ENCODE measurements at places on chromosomes 13 and 19.

- DNase-seq, result no peak
Measured at GRCh38 chr19:6099033-6099432, 11.3 kb downstream of the RFX2 start.

DNA sequence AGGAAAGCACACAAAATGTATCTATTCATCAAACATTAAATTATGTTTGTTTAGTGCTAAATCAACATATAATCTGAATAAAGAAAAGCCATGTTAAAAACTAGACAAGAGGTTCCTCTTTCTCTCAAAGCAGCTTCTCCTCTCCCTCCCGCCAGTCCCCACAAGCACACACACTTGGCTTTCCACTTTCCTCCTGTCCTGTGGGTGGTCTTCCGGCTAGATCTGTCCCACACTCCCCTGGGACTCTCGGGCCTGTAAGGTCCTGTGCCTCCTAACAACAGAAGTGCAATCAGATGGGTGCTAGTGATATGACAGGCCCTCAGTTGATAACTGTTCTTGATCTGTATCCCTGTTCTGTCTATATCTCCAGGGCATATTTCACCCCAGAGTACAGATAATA is 45.6 kb upstream of the RAP2A start:
- no peak for DNase-seq

DNA sequence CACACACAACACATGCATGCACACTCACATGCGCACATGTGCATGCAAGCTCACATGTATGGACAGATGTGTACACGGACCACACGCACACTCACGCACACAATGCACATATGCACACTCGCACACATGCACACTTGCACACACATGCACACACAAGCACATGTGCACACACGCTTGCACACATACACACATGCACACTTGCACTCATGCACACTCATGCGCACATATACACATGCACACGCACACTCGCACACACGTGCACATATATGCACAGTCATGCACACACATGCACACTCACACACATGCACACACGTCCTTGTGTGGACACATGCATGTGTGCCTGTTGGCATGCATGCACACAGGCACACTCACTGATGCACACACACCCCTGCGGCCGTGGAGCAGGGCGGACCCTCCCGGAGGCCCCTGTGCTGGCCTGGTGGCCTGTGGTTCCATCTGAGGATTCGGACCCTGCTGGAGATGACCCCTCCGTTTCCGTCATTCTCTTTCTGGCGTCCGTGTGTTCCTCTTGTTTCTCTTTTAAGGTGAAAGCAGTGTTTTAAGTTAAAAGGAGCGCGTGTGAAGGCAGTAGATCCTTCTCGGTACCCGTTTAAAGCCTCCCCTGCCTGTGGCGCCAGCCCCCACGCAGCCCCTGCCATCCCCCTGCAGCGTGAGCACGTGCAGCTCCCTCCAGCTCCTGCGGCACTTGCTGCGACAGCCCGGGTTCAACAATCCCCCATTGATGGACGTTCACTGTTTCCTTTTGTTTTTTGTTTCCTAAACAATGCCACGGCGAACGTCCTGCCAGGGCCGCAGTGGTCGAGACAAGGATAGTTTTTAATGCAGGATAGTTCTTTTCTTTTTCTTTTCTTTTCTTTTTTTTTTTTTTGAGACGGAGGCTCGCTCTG is 5.6 kb downstream of the NDUFS7 start:
- DNase-seq, result no peak

DNA sequence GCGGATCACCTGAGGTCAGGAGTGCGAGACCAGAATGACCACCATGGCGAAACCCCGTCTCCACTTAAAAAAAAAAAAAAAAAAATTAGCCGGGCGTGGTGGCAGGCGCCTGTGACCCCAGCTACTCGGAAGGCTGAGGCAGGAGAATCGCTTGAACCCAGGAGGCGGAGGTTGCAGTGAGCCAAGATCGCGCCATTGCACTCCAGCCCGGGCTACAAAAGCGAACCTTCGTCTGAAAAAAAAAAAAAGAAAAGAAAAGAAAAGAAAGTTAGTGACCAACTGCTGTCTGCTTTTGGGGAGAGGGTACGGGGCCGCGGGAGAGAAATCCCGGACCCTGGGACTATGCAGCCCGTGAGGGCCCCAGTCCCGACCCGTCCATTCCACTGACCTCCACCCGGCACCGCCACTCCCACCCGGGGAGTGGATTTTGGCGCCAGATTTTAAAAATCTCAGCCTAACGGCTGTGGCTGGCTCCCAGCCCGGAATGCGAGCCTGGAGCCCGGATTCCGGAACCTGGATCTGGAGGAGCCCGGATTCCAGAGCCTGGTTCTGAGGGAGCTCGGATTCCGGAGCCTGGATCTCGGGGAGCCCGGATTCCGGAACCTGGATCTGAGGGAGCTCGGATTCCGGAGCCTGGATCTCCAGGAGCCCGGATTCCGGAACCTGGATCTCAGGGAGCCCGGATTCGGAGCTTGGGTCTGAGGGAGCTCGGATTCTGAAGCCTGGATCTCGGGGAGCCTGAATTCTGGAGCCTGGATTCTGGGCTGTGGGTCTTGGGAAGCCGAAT is 6.1 kb upstream of the LMNB2 start:
- no peak for DNase-seq

DNA sequence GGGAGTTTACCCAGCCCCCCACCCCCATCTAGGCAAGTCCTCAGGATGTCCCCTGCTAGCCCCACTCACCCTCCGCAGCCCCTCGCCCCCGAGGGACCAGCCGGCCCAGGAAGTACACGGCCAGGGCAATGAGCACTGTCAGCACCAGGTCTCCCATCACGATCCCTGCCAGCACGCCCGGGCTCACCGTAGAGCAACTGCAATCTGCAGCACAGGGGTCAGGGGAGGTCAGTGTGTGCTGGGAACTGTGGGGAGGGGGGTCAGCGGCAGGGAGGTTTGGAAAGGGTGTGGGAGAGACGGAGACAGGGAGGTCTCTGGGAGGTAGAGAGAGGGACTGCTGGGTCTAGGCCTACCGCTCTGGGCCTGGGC is 734 bp downstream of the TYROBP start:
- no peak for DNase-seq

- peak; percentile 75 for DNase-seq
Measured at GRCh38 chr13:24264976-24265375, 44.4 kb upstream of the C1QTNF9 start.

- no peak for DNase-seq
Measured at GRCh38 chr19:18008814-18009213, 844 bp downstream of the ARRDC2 start.

DNA sequence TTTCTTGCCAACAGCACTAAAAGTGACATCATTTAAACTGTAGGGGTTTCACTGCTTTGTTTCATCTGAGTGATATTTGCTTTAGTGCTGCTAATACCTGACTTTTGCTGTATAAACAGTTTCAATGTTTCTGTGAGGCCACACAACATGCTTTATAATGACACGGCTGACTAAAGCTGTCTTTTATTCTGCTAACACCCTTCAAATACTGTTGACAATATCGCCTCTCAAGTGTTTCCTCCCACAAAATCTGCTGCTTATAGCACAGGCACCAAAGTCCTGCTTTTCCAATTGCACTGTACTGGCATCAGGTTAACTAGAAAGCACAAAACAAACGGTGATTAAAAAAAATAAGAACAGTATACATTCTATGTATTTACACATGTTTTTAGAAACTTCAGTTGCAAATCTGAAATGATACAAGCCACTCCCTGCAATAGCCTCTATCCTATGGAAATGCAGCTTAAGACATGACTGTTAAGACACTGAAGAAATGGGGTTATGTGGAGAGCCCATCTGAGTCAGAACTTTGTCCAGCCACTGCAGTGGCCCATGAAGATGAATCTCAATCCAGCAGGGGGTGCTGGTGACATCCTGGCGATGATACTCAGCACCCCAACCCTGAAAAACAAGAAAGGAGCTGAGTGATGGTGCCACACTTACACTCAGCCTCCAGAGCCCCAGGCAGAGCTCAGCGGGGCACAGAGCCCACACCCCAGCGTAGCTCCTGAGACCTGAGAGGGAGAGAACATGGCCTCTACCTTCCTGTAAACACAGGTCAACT is 29.4 kb downstream of the RFXAP start:
- DNase-seq, result no peak

Data from effector memory CD8-positive, alpha-beta T cell (primary cell).